ENCODE measurements at places on chromosomes 12 and 14.

DNA sequence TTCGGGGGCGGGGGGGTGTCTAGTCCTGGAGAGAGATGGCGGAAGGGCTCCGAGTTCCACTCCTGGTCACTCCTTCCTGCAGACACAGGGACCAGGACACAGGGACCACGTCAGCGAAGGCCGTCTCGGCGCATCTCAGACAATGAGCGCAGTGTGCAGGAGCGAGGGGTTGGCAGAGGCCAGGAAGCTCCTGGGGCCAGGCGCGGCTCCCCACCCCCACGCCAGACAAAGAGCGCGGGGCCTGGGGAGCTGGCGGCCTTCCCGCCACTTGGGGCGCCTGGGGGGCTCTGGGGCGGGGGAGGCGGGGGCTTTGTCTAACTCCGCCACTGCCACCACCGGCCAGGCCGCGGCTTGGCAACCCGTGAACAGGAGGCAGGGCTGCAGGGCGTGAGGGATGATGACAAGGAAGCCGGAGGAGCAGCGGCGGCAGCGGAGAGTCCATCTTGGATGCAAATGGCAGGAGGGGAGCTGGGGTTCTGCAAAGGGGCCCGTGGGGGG lies 2.2 kb downstream of the CDK2AP1 start:
- peak; percentile 65 for DNase-seq

DNA sequence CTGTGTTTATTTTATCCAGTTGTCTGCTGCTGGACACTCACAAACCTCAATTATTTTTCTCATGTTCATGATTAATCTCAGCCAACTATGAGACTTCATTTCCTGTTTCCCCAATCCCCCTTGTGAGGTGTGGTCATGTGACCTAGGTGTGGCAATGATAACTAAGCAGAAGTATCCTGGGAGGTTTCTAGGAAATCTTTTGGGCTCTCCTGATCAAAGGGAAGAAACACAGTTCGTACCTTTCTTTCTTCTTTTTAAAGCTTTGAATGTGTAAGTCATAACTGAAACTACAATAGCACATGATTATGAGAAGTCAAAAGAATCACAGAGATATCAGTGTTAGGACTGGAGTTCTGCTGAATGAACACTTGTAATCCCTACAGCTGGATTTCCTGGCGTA lies 34.4 kb upstream of the MANSC4 start:
- no peak for DNase-seq

GRCh38 chr12:32115404-32116104 lies 8.9 kb downstream of the BICD1 start:
- peak; percentile 57 for DNase-seq

- DNase-seq: no peak
These were observed 24.9 kb upstream of the CHGA start for GRCh38 chr14:92897922-92898565.

- no peak for DNase-seq
These were observed 242.3 kb downstream of the SUDS3 start for GRCh38 chr12:118618695-118619094.

GRCh38 chr12:55073043-55074022 lies 52.9 kb upstream of the OR9K2 start:
- DNase-seq: peak; percentile 66

GRCh38 chr12:110698171-110698902 lies 9.4 kb upstream of the HVCN1 start:
- DNase-seq: peak; percentile 69

DNA sequence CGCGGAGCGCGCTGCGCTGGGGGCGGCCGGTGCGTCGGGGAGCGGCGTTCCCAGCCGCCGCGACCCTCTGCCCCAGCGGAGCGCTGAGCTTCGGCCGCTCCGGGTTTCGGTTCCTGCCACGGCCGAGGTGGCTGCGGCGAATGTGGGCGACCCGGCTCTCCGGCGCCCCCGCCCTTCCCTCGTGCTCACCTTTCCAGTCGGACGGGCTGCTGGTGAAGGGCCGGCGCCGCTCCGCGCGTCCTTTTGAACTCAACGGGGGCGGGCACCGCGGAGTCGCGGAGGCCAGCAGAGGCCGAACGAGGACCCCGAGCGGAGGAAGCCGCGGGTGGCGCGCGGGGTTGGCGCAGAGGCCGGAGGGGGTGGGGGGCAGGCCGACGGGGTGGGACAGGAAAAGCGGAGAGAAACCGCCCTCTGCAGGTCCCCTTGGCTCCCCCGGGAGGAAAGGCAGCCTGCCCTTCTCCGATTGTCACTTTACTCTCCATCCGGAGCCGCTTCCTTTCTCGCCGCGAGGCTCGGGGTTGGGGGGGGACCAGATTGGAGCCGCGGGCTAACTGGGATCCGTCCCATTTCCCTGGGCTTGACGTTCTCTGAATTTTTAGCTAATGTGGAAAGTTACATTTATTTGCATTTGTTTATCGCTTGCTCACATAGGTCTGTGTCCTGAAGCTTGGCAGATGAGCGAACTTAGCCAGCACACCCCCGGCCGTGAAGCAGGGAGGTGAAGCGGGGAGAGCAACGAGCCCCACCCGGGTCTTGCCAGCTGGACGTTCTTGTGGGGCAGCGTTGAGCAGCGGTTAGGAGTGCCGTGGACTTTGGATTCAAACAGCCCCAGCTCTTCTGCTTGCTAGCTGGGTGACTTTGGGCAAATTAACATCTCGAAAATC lies at the start of gene SMAGP:
Gene SMAGP (minus strand): TSS at position 349 of the 884 bp plus-strand sequence. CDS start 1,137 bp downstream, outside the sequence.
- DNase-seq: peak; percentile 86

DNA sequence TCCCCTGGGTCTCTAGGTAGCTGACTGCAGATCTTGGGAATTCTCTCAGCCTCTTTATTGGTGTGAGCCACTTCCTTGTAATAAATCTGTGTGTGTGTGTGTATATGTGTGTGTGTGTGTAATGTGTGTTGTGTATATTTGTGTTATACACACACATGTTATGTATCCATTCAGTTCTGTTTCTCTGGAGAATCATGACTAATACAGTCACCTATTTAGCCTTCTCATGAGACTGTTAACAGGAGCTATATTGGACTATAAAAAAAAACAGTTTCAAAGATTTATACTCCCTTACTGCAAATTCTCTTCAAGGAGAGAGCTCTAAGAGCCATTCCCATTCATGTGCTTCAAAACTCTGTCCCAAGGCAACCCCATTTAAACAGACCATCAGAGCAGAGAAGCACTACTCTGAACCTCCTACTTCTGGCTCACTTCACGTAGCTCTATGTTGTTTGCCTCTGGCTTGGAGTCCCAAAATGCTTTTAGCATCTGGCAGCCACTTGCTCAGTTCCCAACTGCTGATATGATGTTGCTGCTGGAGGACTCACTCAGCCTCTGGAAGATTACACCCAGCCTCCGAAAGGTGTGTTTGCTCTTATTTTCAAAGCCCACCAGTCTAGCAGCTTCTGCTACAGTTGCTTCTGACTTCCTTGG lies 48.7 kb upstream of the KITLG start:
- peak; percentile 26 for DNase-seq

DNA sequence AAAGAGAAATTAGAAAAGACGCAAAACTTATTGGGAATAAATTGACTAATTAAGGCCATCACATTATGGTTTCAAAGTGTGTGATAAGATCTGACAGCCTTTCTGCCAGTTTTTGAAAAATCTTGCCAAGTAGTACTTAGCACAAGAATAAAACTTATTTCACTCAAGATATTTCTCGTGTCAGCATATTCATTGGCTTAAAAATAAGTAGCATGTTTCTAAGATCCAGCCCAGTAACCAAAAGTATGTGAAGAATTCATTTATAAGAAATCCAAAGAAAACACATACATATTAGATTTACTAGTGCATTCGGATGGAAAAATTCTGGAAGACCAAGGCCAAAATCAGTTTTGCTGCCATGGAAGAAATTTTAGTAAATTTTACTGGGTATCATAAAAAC lies 1135.0 kb downstream of the GALC start:
- no peak for DNase-seq

GRCh38 chr12:75656648-75657047 lies 145.2 kb upstream of the KRR1 start:
- no peak for DNase-seq

GRCh38 chr14:35395283-35395682 lies 9.3 kb downstream of the NFKBIA start:
- DNase-seq: no peak

- no peak for DNase-seq
These were observed 38.3 kb downstream of the NIN start for GRCh38 chr14:50792634-50793068.

DNA sequence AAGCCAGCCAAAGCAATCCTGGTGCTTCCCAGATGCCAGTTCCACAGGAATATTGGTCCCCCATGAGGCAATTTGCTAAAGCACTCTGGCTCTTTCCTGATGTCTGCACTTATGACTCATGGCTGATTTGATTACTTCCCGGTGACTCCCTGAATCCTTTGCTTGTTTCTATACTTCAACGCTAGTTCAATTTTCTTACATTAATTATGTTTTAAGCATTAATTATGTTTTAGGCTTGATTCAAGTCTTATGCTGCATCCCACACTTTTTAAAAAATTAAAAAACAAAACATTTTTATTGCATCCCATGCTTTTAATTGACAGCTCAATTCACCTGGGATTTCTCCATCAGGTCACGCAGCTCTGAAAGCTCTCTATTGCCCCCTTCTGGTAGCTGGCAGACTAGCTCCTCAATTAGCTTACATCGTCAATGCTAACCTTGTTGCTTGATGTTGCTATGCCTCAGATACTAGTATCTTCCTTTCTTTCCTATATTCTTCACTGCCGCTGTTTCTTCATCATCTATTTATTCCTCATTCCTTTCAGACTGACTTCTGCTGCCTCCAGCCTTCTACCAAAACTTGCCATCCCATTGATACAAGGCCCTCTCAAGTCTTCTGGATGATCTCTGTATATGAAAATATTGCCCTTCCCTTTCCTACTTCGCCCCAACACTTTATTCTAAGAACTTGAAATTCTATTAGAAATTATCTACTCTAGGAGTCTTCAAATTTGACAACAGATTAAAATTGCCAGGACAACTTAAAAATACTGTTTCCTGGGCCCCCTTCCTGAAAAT lies 32.0 kb downstream of the TSHR start:
- peak; percentile 78 for DNase-seq

GRCh38 chr14:103732868-103733620 lies 17.4 kb downstream of the ZFYVE21 start:
- DNase-seq: no peak

- no peak for DNase-seq
These were observed 40.7 kb downstream of the WNK1 start for GRCh38 chr12:793037-793436.

DNA sequence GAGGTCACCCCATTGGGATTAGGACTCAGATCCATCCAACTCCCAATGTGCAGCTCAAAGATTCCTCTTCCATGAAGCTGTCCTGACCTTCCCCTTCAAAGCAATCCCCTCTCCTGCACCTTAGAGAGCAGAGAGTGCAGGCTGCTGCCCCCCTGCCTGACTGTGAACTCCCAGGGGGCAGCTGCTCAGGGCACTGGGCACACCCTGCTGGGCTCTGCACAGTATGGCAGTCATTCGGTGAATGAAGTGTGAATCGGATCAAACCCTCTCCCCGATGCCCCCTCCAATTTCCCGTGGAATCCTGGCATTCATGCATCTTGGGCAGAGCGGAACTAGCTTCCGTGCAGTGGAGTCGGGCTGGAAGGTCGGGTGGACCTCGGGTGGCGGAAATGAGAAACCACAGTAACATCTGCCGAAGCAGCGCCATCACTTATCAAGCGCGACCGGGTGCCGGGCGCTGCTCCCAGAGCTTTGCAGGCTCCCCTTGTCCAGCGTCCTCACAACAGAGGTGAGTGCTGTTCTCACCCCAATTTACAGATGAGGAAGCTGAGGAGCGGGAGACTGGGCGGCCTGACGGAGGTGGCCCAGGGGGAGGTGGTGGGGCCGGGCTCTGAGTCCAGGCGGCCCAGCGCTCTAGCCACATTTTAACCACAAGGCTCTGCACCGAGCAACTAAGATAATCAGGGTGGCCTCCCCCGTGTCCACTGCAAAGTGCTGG lies 14.7 kb downstream of the GALNT9 start:
- DNase-seq: no peak

- DNase-seq: no peak
These were observed 158.7 kb downstream of the EGLN3 start for GRCh38 chr14:33792009-33792719.

- no peak for DNase-seq
These were observed 95.4 kb downstream of the DUSP16 start for GRCh38 chr12:12467264-12467663.

Measured in colonic mucosa (tissue), 4 donors.